ENCODE measurements at places on chromosomes 16 and 17. TPM values are rescaled to one million over a fixed set of nuclear protein-coding genes. Genes with fewer than 3 reads are reported as not detected.

Gene CES5A
- not detected for total RNA-seq

Gene KRT33A
- not detected for total RNA-seq

Gene NTN1
- total RNA-seq, result 0.07 TPM

Gene MLYCD
- total RNA-seq, result 6.7 TPM

Gene PITPNM3
- 0.46 TPM for total RNA-seq

DNA sequence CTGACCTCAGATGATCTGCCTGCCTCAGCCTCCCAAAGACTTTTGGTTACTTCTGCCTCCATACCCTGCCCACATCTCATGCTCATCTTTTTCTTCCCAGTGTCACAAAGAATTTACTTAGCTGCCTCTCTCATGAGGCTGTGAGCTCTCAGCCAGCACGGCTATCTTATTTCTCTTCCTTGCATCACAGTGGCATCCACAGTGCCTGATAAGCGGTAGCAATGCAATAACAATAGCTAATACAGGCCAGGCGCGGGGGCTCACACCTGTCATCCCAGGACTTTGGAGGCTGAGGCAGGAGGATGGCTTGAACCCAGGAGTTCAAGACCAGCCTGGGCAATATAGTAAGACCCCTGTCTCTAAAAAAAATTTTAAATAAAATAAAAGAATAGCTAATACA lies 15.5 kb upstream of the MARVELD3 start:
- no peak for DNase-seq

DNA sequence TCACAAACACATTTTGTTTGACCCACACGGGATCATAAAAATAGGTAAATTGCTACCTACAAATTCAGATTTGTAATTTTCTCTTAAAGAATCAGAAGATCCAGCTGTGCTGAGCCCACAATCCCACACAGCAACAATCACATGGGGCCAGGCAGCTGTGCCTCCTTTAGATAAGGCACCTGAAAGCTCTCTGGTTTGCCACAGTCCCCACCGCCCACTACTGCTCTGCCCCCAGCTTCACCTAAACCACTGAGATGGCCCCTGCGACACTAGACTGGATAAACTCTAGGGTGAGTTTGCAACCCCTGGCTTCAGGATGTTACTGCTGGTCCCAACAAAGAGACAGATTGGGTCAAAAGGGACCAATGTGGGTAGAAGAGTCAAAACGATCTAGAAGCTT lies 96.8 kb downstream of the GSG1L start:
- no peak for DNase-seq

- DNase-seq, result no peak
Measured at GRCh38 chr17:1612400-1612799, 16.2 kb downstream of the SLC43A2 start.

GRCh38 chr17:2924211-2924610 lies 128.0 kb downstream of the RAP1GAP2 start:
- no peak for DNase-seq
